ENCODE measurements at places on chromosomes 2 and 18. TPM values are rescaled to one million over a fixed set of nuclear protein-coding genes. Genes with fewer than 3 reads are reported as not detected.

- peak; percentile 16 for DNase-seq
Observed at GRCh38 chr2:110816404-110817365, 84.3 kb downstream of the ACOXL start.

- no peak for DNase-seq
Observed at GRCh38 chr18:31943878-31944816, 1.2 kb upstream of the TRAPPC8 start.

DNA sequence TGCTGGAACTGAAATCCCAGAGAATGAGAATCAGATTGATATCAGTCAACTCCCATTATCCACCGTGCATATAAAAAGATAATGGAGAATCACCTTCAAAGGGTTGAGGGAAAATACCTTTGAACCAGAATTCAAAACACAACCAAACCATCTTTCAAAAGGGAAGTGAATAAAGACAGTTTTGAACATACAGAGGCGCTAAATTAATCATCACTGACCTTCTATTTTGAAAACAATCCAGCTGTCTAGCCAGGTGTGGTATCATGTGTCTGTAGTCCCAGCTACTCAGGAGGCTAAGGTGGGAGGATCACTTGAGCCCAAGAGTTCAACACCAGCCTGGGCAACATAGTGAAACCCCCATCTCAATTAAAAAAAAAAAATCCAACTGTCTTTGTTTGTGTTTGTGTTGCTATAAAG lies 63.6 kb downstream of the TRABD2A start:
- no peak for DNase-seq

- no peak for DNase-seq
Observed at GRCh38 chr2:168172071-168172470, 75.3 kb downstream of the STK39 start.

GRCh38 chr2:71466301-71467179 lies 13.2 kb downstream of the DYSF start:
- DNase-seq: no peak

ATL2 gene
- polyA plus RNA-seq: 24.4 TPM

FRZB gene
- polyA plus RNA-seq: 1.5 TPM
